ENCODE measurements at places on chromosomes 13 and 19. TPM values are rescaled to one million over a fixed set of nuclear protein-coding genes. Genes with fewer than 3 reads are reported as not detected.

NKPD1 gene
- 0.04 TPM for polyA plus RNA-seq

NPAS1 gene
- 0.36 TPM for polyA plus RNA-seq

RASAL3 gene
- 0.04 TPM for polyA plus RNA-seq

GRCh38 chr13:32731074-32731473 is 144.8 kb downstream of the PDS5B start:
- DNase-seq = no peak

DNA sequence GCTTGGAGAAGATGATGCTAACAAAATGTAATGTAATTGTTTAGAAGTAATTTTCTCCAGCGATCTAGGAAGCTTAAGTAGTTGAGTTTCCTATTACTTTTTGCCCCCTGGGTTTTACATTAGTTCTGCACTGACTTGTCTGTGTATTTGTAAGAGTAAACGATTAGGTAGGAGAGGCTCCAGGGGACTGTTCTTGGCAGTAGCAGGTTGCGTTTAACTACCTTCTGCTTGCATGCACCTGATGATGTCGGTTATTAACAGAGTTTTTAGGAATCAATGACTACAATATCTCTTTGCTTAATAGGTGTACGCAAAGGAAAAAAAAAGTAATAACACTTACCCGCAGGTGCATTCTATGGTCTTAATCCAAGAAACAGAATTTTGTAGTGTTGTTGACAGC is 18.3 kb upstream of the UGGT2 start:
- DNase-seq = no peak

- DNase-seq = peak; percentile 86
Measured at GRCh38 chr13:40770934-40771618, at the start of gene MRPS31. TSS of gene MRPS31 (minus strand) at chr13:40771190. CDS start at chr13:40771136, 54 bp downstream.

DNA sequence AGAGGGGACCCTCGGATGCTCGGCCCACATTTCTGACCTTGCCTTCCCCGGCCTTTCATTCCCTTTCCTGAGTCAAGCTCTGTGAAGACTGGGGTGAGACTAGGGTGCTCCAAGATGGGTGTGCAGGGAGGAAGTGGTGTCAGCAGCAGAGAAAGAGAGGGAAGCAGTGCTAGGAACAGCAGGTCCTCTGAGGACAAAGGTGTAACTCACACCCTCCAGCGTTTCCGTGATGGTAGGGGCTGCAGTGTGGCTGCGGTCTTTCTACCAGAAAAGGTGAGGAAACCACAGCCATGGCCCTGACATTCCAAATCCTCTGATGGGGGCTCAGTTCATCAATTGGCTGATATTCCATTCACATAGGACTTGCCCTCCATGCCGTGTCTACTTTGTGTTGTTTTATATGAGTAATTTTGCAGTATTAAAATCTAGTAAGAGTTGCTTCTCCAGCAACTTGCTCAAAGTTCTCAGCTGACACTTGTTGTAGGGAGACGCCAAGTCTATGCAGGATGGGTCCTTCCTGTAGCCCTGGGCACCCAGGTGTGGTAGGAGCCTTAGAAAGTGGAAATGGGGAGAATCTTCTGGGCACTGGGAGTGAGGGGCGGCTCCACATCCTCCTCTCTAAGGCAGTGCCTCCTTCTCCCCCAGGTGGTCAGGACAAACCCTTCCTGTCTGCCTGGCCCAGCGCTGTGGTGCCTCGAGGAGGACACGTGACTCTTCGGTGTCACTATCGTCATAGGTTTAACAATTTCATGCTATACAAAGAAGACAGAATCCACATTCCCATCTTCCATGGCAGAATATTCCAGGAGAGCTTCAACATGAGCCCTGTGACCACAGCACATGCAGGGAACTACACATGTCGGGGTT is 1.6 kb downstream of the KIR3DL1 start:
- no peak for DNase-seq

- DNase-seq = no peak
Measured at GRCh38 chr19:35863018-35863417, 5.4 kb upstream of the APLP1 start.

Data from AG04450 (cell line).